CD4-positive, alpha-beta T cell treated with Interleukin-4 for 1 hour (primary cell): ENCODE measurements at places on chromosomes 5 and 9.
A peak's percentile ranks its signal among the peaks of the same experiment; 100 is the strongest.

DNA sequence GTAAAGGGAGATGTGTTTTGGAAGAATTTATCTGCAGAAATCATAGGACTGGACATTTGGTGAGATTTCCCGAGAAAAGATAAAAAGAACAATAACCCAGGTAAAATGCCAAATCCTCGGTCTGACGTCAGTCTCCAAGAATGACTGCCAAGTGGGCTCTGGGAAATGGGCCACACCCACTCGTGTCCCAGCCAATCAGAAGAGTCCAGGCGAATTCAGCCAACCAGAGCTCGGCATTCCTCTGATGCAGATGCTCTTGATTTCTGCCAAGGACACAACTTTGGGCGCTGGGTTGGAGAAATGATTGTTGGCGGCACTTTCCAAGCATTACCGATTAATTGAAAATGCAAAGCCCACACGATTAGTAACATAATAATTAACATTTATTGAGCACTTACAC is 73.3 kb downstream of the FGF18 start:
- DNase-seq, result no peak

- no peak for DNase-seq
Observed at GRCh38 chr9:11328326-11328725, 715.5 kb upstream of the PTPRD start.

- DNase-seq, result no peak
Observed at GRCh38 chr9:106577121-106577520, 285.8 kb upstream of the ZNF462 start.

- DNase-seq, result no peak
Observed at GRCh38 chr5:80592105-80592504, 22.0 kb upstream of the ANKRD34B start.

GRCh38 chr5:115949096-115949495 is 13.2 kb upstream of the LVRN start:
- no peak for DNase-seq

DNA sequence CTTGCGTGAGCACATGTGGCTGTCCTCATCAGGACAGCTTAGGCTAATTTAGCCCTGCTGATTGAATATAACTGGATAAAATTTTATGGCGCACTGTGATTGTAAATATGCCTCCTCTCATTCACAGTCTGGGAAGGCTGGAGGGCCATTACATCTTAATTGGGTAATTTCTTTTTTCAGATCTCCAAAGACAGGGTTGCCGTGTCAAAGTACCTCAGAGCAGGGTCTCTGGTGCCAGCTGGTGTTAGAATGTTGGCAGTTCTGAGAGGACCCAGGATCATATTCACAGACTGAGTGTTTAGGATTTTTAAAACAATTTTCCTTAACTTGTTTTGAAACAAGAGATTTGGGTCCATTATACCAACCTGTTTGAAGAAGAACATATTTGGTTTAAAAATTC is 455.7 kb upstream of the TLE4 start:
- no peak for DNase-seq

GRCh38 chr5:42487821-42488220 is 64.6 kb downstream of the GHR start:
- DNase-seq, result no peak

DNA sequence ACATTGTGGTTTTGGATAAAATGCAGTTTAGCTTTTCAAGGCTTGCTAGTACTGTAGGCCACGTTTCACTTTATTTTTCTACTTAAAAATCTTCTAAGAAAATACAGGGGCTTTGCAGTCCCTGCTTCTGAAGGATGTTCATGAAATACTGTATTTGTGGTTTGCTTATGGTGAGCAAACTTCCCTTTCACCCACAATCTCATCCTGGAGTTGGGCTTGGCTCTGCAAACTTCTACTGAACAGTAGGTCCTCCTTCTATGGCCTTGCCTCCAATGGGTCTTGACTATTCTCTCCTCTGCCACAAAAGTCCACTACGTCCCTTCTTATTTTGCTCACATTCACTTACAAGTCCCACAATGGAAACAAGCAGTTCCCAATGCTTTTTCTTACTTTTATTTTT is 502.7 kb upstream of the KLF4 start:
- no peak for DNase-seq

GRCh38 chr5:9596824-9597223 is 33.3 kb downstream of the TAS2R1 start:
- no peak for DNase-seq

DNA sequence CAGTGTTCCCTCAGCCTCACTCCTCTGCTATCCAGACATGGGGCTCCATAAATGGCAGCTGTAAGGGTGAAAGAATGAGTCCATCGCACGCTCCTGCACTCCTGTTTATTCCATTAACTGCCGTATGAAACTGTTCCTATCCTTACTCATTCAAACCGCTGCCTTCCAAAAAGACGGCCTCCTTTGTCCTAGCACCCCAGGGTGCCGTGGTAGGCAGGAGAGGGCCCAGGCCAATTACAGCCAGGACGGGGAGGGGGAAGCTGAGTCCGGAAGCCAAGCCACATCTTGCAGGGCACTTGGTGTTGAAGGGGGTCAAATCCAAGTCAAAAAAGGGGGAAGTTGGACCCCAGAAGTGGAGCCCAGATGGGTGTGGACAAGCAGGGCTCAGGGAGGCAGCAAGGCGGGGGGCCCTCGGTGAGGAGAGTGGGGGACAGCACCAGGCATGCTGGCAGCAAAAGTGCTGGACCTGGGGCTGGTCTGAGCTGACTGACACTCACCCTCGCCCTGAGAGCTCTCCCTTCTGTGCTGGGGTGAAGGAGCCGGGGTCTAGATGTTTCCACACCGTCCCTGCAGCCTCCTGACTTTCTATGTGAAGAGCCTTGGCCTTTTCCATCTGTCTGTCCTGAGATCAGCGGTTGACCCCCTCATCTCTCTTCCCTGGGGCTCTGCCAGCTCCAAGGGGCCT is 63.3 kb downstream of the COL23A1 start:
- DNase-seq, result no peak

GRCh38 chr9:78112406-78112805 is 80.8 kb upstream of the GNAQ start:
- DNase-seq, result no peak

DNA sequence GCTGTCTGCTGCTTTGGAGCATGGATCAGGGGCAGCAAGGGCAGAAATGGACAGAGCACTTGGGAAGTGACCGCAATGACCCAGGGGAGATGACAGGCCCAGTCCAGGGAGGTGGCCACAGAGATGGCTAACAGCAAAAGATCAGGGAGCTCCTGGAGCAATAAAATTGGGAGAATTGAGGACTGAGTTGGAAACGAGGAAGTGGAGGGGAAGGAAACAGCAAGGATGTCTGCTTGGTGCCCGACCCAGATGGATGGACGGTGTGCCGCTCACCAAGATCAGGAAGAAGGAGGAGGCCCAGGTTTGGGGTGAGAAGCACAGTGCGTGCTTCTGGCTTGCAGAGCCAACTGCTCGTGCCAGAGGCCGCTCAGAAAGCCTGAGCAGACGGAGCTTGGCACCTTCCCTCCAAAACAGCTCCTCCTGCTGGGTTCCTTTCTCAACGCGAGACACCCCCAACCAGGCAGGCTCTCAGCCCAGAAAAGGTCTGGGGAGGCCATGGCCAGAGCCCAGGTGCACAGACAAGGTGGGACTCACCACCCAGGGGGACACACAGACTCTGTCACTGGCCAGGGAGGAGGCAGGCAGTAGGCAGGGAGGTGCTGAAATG is 1.7 kb upstream of the SLC34A1 start:
- peak; percentile 22 for DNase-seq

DNA sequence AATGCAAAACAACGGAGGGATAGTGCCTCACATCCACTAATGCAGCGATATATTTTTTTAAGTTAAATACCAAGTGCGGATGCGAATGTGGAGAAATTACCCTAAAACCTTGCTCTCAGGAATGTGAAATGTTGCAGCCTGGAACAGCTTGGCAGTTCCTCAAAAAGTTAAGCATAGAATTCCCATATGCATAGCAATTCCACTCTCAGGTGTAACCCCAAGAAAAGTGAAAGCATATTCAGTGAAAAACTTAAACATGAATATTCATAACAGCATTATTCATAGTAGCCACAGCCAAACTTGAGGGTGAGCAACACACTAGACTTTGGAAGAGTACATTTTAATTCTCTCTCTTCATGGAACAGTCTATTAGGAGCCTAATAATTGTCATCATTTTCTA is 83.2 kb upstream of the ICE1 start:
- DNase-seq, result no peak

GRCh38 chr5:161850491-161850890 is 2.6 kb downstream of the GABRA1 start:
- DNase-seq, result no peak
